ENCODE measurements at places on chromosomes 13 and 19.
A peak's percentile ranks its signal among the peaks of the same experiment; 100 is the strongest.

- H3K4me3 ChIP-seq = no peak overlapping the region
- no peak for DNase-seq
- H3K27me3 ChIP-seq = no peaks in the 10 kb centered on the region
- H3K4me1 ChIP-seq = no peaks in the 10 kb centered on the region
- H3K27ac ChIP-seq = no peak overlapping the region
Measured at GRCh38 chr19:5182751-5183150, 157.9 kb downstream of the PTPRS start.

DNA sequence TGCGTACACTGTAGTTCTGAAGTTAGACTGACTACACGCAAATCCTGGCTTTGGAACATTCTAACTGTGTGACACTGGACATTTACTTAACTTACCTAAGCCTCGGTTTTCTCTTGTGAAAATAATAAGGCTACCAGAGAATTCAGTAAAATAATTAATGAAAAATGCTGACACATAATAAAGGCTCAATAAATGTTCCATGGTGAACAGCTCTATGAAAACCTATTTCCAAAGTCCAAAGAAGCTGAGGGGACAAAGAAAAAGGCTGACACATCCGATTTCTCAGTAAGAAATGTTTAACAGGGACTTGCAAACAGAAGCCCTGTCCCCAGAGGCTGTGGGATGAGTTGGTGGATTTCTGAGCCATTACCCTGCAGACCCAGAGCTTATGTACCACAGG lies 139.7 kb upstream of the GJB6 start:
- H3K36me3 ChIP-seq = no peaks in the 10 kb centered on the region

DNA sequence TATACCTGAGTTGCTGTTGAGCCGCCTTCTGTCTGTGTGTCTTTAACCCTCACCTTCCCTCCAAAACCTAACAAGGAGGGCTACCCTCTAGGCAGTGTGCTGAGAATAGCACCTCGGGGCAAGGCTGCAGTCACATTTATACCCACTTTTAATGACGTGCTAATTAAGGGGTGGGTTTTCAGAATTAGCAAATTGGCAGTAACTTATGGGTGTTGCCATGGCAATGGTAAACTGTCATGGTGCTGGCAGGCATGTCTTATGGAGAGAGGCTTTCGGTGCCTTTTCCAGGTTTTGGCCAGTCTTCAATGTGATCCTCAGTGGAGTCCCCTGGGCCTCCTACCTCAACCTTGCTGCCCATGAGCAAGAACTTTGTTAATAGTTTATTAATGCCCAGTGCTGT lies 1.2 kb upstream of the PNMA8A start:
- no peak for DNase-seq
- peaks cover 6% of the 10 kb centered on the region for H3K4me1 ChIP-seq
- no peak overlapping the region for H3K4me3 ChIP-seq
- no peaks in the 10 kb centered on the region for H3K36me3 ChIP-seq
- no peaks in the 10 kb centered on the region for H3K27me3 ChIP-seq

GRCh38 chr13:58852076-58852475 lies 1220.5 kb downstream of the PCDH17 start:
- no peaks in the 10 kb centered on the region for H3K4me1 ChIP-seq
- no peak overlapping the region for H3K27ac ChIP-seq
- H3K4me3 ChIP-seq = no peak overlapping the region

DNA sequence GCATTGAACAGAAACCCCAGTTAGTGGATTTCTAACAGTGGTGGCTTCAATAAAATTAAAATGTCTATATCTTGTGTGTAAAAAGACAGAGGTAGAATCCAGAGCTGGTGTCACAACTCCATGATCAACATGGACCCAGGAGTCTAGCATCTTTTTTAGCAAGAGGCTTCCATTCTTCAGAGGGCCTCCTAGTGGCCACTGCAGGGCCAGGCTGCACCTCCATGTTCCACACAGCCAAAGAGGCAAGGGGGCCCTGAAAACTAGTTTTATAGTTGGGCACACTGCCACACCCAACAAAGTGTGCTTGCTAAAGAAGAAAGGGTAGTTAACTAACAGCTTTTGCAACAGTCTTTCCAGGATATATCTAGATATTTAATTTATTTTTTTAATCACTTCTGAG lies 12.9 kb downstream of the N4BP2L1 start:
- H3K4me3 ChIP-seq = no peak overlapping the region
- H3K4me1 ChIP-seq = peaks cover 6% of the 10 kb centered on the region
- H3K36me3 ChIP-seq = no peaks in the 10 kb centered on the region

DNA sequence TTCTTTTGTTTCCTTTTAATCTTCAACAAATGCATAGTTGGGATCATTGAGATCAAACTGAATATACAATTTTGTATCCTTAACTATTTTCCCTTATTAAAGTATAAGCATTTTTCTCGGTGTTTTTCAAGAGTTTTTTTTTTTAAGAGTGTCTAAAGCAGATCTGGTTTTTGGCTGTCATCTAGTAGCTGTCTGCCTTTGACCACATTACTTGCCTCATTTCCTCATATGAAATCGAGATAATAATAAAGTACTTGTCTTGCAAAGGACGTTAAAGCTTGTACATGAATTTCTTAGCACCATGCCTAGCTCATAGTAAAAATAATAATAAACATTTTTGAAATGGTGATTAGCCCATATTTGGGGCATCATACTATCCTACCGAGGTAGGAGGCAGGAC lies 121.2 kb downstream of the PDS5B start:
- peaks cover 26% of the 10 kb centered on the region for H3K36me3 ChIP-seq
- H3K4me1 ChIP-seq = no peaks in the 10 kb centered on the region
- no peak overlapping the region for H3K27ac ChIP-seq
- no peak for DNase-seq

DNA sequence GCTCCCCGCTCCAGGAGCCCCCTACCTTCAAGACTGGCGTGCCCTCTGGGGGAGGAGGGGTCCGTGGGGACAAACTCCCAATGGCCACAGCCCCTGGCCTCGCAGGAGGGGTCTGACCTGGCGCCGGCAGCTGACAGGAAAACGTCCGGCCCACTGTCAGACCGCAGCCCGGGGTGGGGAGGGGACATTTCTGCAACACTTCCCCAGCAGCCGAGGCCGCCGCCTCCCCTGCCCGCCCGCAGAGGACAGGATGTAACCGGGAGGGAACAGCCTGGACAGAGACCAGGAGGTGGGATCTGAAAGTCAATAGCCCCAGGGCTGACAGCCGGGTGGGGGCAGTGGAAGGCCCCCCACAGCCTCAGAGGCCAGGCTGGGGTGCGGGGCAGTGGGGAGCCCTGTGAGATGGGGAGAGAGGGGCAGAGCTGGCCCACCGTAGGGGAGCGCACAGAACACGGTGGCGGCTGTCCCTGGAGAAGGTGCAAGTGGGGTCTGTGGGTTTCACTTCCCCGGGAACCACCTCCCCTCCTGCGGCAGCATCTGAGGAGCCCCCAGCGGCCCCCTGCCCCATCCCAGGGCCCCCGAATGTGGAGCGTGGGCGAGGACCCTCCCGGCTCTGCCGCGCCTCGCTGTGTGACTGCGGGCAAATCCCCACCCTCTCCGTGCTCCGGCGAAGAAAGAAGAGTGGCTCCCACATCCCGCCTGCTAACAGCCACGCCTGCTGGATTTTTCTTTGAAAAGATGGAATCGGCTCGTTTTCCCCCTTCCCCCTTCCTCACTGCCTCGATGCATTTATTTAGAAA lies at the start of gene PEAK3:
Gene PEAK3 (minus strand): TSS at position 114 of the 800 bp plus-strand sequence. CDS start 1,244 bp downstream, outside the sequence.
- H3K36me3 ChIP-seq = no peaks in the 10 kb centered on the region
- peak; percentile 93 for DNase-seq
- no peaks in the 10 kb centered on the region for H3K27me3 ChIP-seq
- no peaks in the 10 kb centered on the region for H3K4me1 ChIP-seq
- peak within 1 kb of the TSS; percentile 65 for H3K27ac ChIP-seq

- no peaks in the 10 kb centered on the region for H3K36me3 ChIP-seq
- H3K4me3 ChIP-seq = no peak overlapping the region
- H3K4me1 ChIP-seq = no peaks in the 10 kb centered on the region
- no peak overlapping the region for H3K27ac ChIP-seq
- DNase-seq = no peak
- H3K27me3 ChIP-seq = no peaks in the 10 kb centered on the region
Measured at GRCh38 chr13:106372199-106373155, 163.0 kb downstream of the EFNB2 start.

DNA sequence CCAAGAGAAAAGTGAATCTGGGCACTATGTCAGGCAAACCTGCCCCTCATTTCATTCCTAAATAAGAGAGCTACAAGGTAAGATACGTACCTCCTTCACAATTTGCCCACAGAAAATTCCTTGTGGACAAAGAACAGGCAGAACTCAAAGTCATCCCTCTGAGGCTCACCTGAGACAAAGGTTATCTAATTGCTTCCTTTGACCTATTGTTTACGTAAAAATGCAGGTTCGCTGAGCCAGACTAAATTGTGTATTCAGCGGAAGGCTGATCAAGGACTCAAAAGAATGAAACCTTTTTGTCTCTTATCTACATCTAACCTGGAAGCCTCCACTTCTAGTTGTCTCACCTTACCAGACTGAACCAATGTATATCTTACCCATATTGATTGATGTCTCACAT lies 213.3 kb downstream of the POSTN start:
- DNase-seq = no peak
- H3K27me3 ChIP-seq = no peaks in the 10 kb centered on the region
- H3K36me3 ChIP-seq = no peaks in the 10 kb centered on the region
- no peaks in the 10 kb centered on the region for H3K4me1 ChIP-seq

DNA sequence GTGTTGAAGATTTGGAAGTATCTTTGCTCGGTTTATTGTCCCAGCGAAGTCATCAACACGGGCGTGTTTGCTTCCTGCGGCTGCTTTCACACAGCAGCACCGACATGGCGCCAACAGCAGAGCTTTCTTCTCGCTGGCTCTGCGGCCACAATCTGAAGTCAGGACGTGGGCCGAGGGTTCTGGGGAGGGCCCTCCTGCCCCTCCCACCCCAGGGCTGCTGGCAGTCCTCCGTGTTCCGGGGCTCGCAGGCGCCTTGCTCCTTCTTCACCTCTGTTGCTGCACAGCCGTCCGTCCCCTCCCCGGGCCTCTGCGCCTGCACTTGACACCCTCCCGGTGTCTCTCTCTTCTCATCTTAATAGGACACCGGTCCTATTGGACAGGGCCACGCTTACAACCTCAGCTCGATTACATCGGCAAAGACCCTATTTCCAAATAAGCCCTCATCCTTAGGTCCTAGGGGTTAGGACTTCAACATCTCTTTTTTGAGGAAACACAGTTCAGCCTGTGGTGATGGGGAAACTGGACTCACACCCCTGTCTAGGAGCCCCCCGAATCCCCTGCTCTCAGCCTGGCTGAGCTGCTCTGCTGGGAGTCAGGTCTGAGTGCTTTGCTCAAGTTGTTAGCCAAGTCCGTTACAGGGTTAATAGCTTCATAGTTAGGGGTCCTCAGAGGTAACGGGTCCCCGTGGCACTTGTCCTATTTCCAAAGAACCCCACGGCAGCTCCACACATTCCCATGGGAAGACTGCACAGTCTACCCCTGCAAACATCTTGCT lies 2.7 kb upstream of the TEX29 start:
- H3K36me3 ChIP-seq = peaks cover 12% of the 10 kb centered on the region
- no peaks in the 10 kb centered on the region for H3K27me3 ChIP-seq
- no peak overlapping the region for H3K27ac ChIP-seq
- no peaks in the 10 kb centered on the region for H3K4me1 ChIP-seq
- no peak overlapping the region for H3K4me3 ChIP-seq

- H3K36me3 ChIP-seq = peaks cover 1% of the 10 kb centered on the region
- H3K4me1 ChIP-seq = no peaks in the 10 kb centered on the region
- H3K27ac ChIP-seq = no peak overlapping the region
- peak; percentile 29 for DNase-seq
- no peaks in the 10 kb centered on the region for H3K27me3 ChIP-seq
Measured at GRCh38 chr13:46121033-46121432, 16.2 kb upstream of the CPB2 start.

DNA sequence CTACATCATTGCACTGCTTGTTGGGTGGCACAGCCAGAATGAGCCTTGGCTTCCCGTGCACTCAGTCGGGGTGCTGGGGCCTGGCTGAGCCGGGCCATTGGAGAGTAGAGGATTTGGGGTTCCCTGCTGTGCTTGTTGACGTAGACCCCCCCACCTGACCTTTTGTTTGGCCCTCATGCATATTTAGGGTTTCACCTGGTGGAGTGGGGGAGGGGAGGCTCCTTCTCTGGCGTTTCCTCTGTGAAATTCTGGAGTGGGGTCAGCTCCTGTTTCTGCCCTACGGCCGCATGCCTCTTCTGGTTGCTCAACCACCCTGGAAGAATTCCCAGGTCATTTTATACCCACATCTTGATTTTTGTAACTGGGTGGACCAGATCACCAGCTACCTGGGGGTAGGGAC lies 82.8 kb downstream of the SIPA1L3 start:
- H3K4me3 ChIP-seq = no peak overlapping the region
- no peak overlapping the region for H3K27ac ChIP-seq
- H3K36me3 ChIP-seq = no peaks in the 10 kb centered on the region
- H3K27me3 ChIP-seq = no peaks in the 10 kb centered on the region

DNA sequence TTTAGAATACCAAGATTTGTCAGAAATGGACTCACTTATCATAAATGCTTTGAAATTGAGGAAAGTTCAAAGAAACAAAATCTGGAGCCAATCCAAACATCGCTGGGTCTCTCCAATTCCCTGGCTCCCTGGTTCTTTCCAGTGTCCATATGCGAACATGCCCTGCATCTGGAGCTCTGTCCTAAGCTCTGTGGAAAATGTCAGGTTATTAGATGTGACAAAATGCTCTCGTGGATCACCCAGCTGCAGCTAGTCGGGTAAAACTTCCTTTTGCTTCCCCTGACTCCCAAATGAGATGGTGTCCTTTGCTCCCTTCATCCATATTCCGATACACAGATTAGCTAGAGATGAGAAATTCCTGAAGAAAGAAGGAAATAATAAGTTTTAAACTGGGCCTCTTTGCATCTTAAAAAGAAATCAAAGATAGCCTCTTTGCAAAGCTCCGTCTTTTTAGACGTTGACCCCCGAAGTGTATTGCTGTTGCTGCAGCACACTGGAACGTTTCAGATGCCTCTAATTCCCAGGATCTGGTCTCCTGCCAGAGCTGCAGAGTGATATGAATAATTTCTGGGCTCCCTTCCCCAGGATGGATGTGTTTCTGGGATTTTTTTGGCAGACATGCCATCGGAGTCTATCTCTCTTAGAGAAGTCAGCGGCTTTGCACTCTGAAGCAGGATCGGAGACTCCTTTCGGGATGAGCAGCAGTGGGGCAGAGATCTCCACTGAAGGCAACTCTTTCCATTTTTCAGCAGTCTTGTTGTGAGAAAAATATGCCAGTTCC lies 102.9 kb downstream of the TEX26 start:
- H3K4me3 ChIP-seq = no peak overlapping the region
- peaks cover 4% of the 10 kb centered on the region for H3K4me1 ChIP-seq
- DNase-seq = peak; percentile 38

DNA sequence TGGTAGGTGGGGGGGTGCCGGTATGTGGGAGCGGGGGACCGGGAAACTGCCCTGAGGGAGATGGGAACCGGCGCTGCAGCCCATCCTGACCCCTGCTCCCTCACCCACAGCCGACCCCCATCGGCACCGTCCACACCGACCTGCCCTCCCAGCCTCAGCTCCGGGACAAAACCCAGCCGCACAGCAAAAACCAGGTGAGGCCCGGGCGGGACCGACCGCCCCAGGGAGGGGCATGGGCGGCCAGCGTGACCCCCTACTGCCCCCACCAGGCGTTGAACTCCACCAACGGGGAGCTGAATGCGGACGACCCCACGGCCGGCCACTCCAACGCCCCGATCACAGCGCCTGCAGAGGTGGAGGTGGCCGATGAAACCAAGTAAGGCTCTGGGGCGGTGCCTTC lies 35.9 kb downstream of the BTBD2 start:
- no peak overlapping the region for H3K27ac ChIP-seq
- no peaks in the 10 kb centered on the region for H3K27me3 ChIP-seq
- H3K36me3 ChIP-seq = no peaks in the 10 kb centered on the region
- H3K4me1 ChIP-seq = no peaks in the 10 kb centered on the region
- peak; percentile 6 for DNase-seq
- no peak overlapping the region for H3K4me3 ChIP-seq

- no peak for DNase-seq
- no peak overlapping the region for H3K4me3 ChIP-seq
- no peaks in the 10 kb centered on the region for H3K4me1 ChIP-seq
- H3K27ac ChIP-seq = no peak overlapping the region
Measured at GRCh38 chr19:28669804-28670203, 543.1 kb downstream of the UQCRFS1 start.
